DMS79 treated with DMSO at 0.1 percent for 48 hours (cell line): ENCODE measurements at places on chromosomes 2 and 18.

- no peak for DNase-seq
Measured at GRCh38 chr18:8391068-8391467, 218.2 kb upstream of the RAB12 start.

DNA sequence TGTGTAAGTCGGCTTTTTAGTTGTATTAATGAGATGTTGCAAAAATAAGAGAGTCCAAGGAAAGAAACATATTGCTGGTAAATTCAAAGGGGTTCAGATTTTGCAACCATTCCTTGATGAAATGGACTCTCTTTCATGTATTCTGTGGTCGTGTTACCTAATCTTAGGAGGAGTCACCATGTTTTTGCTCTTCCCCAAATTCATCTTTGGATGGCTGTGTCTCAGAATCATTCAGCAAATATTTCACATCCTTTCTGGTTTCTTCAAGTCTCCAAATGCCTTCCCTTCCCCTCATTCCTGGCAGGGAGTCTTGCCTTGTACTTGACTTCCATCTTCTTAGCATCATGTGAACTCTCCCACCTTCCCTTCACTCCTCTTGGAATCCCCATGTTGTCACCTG is 66.1 kb downstream of the PTPRM start:
- no peak for DNase-seq

- no peak for DNase-seq
Measured at GRCh38 chr2:184756885-184757284, 158.6 kb downstream of the ZNF804A start.

- no peak for DNase-seq
Measured at GRCh38 chr2:9263428-9263827, 56.8 kb downstream of the ASAP2 start.

DNA sequence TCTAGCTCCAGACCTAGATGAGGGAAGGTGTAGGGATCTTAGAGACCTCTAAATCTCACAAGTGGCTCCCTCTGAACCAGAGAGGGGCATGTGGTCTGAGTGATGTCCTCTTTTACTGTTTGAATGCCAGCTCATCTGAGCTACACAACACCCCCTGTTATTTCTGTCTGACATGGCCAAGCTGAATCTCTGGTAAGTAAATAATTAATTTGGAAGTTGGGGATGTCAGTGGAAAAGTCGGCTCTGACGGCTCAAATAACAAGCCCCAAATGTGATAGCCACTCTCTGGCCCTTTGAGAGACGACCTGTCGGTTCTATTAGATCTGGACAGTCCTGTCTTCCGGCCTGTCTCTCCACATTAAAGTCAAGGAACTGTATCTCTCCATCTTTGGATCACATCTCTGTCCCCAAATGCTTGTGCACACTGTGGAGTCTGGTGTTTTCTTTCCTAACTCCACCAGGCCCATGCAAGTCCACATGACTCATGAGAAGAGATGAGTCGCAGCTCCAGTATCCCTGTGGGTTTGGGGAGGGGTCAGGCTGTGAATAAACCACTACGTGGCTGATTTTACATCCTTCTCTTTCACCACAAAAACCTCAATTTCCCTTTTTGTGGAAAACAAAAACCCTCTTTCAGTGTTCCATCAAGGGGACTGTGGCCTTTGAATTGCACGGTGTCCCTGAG is 52.5 kb downstream of the SETBP1 start:
- no peak for DNase-seq

GRCh38 chr18:75247611-75248421 is 37.2 kb downstream of the TSHZ1 start:
- peak; percentile 71 for DNase-seq

DNA sequence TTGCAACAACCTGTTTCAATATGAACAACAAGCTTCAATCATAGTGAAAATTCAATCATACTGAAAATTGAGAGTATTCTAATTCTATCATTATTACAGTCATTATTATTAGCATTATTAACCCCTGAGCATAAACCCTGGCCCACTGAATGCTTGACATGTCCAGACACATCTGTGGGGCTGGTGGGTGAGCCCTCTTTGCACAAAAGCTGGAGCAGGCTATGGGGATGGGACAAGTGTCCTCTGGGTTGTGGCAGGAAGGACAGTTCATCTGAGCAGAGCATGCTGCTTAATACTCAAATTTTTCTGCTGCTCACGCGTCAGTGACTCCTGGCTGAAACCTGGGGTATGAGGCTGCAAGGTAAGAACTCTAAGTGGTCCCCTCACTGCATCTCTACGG is 451.1 kb upstream of the POU3F3 start:
- DNase-seq: no peak

GRCh38 chr2:28165087-28165635 is 227.5 kb upstream of the FOSL2 start:
- DNase-seq: no peak

DNA sequence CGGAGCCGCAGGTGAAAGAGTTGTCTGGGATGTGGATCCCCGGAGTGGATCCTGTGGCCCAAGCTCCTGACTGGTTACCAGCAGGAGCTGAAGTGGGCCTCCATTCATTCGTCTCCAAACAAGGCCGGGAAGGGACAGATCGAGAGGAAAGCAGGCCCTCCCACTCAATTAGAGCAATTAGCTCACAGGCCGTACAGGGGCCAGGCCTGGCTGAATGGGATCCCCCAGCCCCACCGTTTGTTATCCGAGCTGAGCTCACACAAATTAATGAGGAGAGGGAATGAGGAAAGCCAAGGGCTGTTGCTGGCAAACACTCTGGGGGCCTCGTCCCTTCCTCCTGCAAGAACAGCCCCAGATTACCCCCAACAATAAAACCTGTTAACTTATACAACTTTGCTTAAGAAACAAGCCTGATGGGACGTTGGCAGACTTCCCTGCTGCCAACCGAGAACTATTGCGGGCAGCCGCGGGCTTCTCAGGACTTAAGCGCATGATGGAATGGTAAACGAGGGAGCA is 338.0 kb downstream of the BCL11A start:
- no peak for DNase-seq

DNA sequence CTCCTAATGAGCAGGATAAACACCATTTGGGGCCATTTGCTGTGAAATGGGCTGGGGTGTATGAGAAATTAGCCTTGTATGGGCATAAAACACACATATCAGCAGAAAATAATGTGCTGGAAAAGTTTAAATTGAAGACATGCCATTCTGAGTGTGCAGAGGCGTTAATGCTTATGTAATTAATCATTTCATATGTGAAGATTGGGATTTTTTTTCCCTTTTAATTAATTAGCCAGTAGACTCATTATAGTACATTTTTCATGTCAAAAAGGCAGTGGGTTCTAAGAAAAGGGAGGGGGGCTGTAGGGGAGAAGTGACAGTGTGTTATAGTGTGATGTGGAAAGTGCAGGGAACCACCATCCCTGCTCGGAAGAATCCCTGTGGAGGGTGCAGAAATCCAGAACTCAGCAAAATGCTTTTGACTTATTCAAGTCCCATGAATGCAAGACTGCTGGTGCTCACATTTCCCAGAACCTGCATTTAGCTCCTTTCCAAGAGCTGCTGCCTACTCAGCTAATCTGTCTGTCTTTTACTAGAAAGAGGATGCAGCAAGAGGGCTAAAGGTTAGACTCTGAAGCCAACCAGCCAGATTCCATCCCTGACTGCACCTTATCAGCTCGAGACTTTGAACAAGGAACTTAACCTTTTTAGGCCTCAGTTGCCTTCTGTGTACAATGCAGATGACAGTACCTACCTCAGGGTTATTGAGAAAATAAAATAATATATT is 11.6 kb upstream of the COX7A2L start:
- no peak for DNase-seq

GRCh38 chr2:166357068-166357949 is 18.4 kb downstream of the SCN9A start:
- DNase-seq: no peak

DNA sequence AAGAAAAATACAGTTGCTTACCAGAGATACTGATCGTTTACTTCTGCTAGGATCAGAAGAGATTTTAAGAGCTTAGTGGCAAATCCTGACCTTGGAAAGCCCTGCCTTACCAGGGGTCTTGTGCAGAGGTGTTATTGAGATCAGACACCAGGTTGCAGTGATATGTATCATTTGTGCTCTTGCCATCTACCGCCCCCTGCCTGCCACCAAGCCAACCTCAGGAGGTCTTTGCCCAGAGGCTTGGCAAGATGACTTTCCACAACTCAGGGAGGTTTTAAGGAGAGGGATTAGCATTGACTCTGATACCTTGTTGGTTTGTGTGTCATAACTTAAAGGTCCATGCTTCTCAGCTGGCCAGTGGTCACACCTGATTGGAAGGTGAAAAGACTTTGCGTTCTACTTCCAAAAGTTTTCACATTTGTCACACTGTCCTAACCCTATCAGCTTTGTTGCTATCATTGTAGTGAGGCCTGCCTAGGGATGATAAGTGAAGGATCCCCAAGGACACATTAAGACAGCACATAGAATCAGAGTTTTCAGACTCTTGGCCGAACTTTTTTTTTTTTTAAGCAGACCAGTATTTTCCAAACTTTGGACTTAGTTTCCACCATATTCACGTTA is 46.2 kb upstream of the MGAT5 start:
- DNase-seq: no peak

- DNase-seq: no peak
Measured at GRCh38 chr18:35408843-35409261, 31.7 kb upstream of the ZNF396 start.

GRCh38 chr18:24726727-24727492 is 266.5 kb downstream of the HRH4 start:
- DNase-seq: peak; percentile 95

- DNase-seq: no peak
Measured at GRCh38 chr2:112881217-112881985, 29.6 kb upstream of the IL37 start.

DNA sequence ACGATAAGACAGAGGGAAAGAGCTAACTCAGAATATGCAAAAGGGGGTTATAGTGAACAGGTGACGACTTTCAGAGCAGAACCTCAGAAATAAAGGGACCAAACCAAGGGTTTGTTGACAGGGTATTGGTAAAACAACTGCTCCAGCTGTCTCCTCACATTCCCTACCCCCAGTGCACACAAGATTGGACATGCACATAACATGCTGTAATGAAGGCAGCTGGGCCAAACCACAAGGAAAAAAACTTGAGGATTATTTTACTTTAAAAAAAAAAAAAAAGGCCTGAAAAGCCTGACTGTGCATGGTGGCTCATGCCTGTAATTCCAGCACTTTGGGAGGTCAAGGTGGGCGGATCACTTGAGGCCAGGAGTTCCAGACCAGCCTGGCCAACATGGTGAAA is 3.5 kb downstream of the RBM43 start:
- no peak for DNase-seq

GRCh38 chr2:239697399-239698164 is 296.8 kb upstream of the HDAC4 start:
- DNase-seq: no peak

- DNase-seq: no peak
Measured at GRCh38 chr2:105781274-105781978, 36.7 kb downstream of the NCK2 start.

DNA sequence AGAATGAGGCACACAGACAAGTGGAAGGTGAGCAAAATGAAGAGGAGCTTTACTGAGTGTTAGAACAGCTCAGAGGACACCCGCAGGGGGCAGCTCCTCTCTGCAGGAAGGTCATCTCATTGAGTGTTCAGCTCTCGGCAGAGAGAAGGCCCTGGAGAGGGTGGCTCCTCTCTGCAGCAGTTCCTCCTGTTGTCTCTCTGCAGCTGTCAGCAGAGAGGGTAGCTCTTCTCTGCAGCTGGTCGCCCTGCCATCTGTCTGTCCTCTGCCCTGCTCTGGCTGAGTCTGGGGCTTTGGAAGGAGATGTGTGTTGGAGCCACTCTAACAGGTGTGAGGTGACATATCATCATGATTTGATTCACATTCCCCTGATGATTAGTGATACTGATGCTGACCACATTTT is 6.8 kb upstream of the SNTG2 start:
- DNase-seq: no peak

GRCh38 chr2:135899567-135899966 is 23.3 kb upstream of the MCM6 start:
- DNase-seq: no peak

DNA sequence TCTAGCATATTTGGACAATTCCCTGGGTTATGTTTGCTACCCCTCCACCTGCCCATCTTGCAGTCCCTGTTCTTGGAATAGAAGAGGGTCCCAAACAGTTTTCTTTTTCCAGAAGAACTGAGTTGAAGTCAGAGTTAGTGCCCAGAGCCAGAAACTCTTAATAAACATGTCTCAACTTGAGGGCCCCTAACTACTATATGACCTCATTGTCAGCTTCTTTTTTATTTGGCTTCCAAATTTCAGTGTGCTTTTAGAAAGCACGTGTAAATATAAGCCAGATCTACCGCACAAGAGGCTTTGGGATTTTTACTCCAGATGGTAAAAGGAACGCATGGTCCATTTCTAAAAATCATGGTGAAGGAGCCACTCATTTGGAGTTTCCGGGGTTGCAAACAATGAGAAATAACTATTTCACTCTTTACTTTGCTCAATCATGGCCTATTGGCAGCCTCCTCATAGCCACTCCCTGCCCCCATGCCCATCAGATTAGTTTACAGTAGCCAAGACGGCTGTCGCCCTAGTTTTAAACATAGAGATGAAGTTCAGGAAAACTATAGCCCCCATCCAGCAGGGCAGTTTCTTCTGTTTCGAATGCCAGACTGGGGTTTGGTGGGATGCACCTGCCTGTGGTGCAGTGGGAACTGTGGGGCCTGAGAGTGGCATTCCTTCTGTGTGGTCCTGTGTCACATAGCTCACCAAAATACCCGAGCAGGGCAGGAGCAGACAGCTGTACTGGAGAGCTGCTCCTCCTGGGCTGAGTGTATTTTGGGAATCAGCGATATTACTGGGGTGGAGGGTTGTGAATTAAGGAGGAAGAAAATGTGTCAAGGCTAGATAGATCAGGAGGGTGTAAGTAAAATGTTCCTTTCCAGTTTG is 1.7 kb downstream of the MAPRE3 start:
- no peak for DNase-seq

DNA sequence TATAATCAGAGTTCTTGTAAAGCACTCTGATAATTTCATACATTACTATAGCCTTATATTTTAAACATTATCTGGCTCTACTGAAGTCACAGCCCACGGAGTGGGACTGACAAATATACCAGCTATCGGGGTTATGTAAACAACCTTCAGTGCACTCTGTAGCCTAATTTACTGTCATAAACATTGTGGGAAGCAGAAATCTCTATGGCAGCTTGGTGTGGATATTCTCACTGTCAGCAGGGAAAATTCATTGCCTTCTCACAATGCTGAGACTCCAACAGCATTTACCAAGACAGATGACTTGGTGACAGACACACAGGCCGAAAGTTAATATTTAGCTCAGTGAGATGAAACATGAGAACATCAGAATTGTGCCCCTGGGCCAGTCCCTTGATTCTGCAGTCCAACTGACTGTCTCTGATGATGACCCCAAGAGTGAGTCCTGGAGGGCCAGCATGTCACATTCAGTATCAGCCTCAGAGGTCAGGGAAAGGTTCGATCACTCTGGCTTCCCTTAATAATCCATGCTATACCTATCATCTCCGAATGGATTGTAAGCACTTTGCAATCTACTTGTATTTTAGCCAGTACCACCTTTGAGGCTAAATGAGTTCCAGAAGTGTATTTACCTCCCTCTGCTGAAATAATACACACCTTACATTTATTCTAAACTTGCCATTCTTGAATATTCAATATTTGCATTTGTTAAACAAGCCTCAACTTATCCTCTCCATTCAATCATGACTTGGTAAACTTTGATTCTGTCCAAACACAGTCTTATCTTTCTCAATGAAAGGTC is 146.2 kb upstream of the OSR1 start:
- DNase-seq: no peak

GRCh38 chr18:38520786-38521185 is 955.2 kb upstream of the CELF4 start:
- DNase-seq: no peak

- DNase-seq: no peak
Measured at GRCh38 chr2:172606285-172606684, 50.4 kb downstream of the PDK1 start.

GRCh38 chr18:43393174-43393573 is 115.9 kb upstream of the SYT4 start:
- DNase-seq: no peak
